ENCODE measurements at places on chromosomes 1 and 21.
A peak's percentile ranks its signal among the peaks of the same experiment; 100 is the strongest.

DNA sequence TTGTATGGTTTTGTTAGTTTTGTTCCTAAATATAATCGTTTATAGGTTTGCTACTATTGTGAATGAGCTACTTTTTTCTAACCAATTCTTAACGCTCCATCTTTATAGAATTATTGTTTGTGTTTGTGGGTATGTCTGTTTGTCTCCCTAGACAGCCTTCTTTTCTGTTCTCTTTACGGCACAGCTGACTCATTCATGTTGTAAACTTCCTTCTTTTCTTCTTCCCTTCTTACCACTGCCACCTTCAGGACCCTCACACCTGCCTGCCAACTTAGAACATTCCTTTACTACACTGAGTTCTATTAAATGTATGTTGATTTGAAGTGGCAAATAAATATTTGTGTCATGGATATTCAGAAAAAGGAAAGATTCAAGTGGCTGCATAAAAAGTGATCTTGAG is 29.1 kb downstream of the AK5 start:
- no peak for DNase-seq

DNA sequence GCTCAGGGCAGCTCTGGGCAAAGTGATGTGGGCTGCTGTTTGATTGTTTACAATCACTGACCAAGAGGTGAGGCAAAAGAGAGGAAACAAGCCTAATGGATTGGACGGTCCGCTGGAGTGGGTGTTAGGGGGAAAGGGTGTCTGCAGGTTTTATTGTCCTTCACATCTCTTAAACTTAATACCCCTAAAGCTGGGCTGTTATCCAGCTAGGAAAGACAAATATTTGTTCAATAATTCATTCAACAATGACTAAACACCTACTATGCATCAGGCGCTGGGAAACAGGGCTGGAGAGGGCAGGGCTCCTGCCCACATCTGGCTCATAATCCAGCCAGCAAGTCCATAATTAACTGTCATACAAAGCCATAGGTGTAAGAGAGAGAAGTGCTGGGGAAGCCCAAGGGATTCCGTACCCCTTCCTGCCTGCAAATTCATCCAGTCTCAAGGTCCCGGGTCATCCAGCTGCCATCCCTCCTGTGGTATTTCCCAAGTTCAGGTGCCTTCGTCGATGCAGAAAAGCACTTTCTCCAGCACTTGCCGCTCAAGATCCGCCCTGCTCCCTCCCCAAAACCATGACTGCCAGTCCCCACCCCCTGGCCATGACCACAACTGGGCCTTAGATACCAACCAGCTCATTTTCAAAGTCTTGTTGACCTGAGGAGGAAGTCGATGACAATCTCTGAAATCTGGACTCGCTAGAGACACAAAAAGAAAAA is 10.7 kb downstream of the TMEM63A start:
- DNase-seq = no peak

GRCh38 chr1:43048601-43049011 is 89.9 kb upstream of the SLC2A1 start:
- DNase-seq = no peak

- no peak for DNase-seq
These were observed 227.4 kb upstream of the VAMP3 start for GRCh38 chr1:7543718-7544090.

- no peak for DNase-seq
These were observed 29.5 kb downstream of the RGS1 start for GRCh38 chr1:192604979-192605620.

- no peak for DNase-seq
These were observed 40.3 kb upstream of the ETV3 start for GRCh38 chr1:157178490-157178889.

DNA sequence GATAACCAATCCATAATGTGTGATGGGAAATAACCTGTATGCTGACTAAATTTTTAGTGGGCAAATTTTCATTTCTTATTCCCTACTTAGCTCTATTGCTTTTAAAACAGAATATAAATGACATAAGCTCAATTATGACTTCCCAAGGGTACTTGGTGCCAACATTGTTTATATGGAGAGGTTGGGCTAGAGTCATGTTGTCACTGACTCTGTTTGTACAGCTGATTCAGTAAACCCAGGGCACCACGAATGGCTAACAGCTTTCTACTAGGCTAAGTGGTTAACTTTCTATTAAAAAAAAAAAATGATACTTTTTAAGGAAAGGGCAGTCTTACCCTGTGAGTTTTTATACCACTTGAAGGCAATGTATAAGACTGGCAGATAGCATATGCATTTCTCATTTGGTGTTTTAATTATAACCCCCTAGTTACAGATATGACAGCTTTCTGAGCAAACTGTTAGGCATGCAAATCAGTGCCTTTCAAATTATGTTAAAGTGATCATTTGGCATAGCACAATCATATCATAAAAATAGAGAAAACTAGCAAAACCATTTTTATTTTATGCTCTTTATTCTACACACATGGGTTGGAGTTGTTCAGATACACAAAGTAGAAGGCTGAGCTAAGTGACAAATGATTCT is 147.1 kb downstream of the DNM3 start:
- DNase-seq = no peak

GRCh38 chr1:184156521-184157393 is 105.2 kb downstream of the TSEN15 start:
- DNase-seq = no peak

GRCh38 chr1:229164836-229165735 is 105.8 kb upstream of the RAB4A start:
- peak; percentile 27 for DNase-seq

- DNase-seq = no peak
These were observed 352.0 kb downstream of the HHIPL2 start for GRCh38 chr1:222195857-222196256.

GRCh38 chr1:82517586-82517985 is 716.9 kb downstream of the ADGRL2 start:
- no peak for DNase-seq

DNA sequence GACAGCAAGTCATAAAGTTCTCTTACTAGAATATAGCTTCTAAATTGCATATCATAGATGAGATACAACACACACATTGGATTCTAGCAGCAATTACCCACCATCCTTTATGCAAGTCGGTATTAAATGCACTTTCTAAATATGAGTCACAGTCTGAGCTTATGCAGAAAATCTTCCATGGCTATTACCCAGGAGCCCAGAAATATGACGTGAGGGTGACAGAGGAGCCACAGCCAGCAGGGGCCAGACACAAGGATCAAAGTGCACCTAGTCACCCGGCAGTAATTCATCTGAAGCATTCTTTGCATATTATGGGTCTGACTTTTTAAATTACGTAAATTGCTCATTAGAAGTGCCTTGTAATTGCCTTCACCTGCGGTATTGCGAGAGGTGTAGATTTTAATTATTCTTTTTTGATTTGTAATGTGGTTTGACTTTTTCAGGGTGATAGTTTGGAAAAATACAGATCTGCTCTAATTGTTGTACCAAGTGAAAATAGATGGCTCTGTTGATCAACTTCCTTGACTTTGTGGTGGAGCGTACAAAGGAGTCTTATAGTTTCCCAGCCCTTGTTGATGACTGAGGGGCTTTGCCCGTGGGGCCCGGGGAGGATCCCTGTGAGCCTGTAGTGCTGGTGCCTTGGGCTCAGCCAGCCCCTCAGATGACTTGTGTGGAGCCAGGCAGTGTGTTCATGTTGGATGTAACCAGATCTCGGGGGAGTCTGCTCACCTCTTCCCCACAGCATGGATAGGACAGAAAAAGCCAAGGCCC is 470.0 kb upstream of the VAMP3 start:
- DNase-seq = no peak

- DNase-seq = no peak
These were observed 42.6 kb downstream of the LRRC52 start for GRCh38 chr1:165586398-165586797.

- DNase-seq = no peak
These were observed 33.1 kb downstream of the MAN1C1 start for GRCh38 chr1:25649505-25650288.

- no peak for DNase-seq
These were observed 111.3 kb downstream of the MIS18A start for GRCh38 chr21:32167513-32167912.

Data from activated CD4-positive, alpha-beta T cell treated with anti-CD3 and anti-CD28 coated beads for 48 hours (primary cell).